DMS79 treated with DMSO at 0.1 percent for 48 hours (cell line): ENCODE measurements at places on chromosomes 6 and 20.

DNA sequence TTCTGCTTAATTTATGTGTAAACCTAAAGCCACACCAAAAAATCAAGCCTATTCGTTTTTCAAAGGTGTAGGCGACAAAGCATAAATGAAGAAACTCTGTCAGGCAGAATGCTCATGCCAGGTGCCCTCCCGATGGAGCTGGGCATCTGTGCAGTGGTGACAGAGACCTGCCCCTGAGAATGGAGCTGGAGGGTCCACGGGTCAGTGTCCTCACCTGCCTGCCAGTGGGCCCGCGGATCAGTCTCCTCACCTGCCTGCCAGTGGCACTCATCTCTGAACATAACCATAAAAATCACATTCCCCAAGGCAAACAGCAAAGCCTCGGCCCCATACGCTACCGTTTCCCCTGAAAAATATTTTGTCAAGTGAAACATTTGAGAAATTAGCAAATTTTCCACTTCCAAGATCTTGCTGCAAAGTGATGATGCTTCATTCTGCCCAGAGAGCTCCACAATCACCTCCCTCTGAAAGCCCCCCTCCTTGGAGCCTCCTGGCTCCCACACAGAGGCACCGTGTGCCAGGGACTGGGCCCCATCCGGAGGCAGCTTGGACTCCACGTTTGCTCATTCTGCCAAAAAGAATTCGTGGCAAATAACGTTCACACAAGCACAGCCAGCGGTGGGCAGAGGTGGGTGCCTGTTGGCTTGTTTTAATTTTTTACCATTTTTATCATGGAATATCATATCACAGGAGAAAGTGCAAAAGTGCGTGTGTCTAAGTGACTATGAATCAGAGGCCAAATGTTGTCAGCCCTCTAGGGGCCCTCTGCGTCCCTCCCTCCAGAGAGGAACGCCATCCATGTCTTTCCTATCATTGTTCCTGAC is 88.8 kb downstream of the YTHDF1 start:
- DNase-seq = no peak

DNA sequence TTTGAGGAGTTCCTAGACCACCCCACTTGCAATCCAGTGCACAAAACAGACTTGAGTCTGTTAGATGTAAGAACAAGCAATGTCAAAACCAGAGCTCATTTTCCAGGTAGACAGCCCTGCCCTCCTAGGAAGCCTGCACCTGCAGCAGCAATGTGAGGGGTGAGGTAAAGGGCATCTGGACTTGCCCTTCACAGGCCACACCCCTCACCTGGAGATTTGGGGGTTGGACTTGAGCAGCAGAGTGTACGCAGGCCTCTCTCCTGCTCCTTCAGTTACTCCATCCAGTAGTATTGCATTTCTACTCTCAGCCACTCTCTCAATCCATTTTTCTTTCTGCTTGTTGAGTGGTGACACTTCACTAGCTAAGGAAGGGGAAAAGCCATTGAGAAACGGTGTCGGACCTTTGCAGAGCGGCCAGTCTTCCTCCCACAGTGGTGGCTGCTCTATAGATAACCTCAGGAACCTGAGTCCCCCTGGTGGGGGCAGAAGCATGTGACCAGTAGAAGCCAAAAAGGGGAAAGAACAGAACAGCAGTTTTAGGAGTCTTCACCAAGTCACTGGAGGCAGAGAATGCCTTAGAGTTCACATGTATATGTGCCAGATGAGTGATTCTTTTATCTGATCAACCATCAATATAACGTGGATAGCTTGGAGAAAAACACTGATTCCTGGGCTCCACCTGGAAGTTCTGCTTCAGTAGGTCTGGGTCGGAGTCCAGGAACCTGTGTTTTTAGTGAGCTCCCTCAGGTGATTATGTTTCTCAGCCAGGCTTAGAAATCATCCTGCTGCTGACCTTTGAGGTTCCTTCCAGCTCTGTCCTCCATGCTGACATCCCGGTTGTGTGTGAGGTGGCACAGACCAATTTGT is 28.0 kb downstream of the ARFGEF2 start:
- DNase-seq = peak; percentile 45

GRCh38 chr6:39178804-39179203 is 50.5 kb downstream of the KCNK5 start:
- DNase-seq = no peak

DNA sequence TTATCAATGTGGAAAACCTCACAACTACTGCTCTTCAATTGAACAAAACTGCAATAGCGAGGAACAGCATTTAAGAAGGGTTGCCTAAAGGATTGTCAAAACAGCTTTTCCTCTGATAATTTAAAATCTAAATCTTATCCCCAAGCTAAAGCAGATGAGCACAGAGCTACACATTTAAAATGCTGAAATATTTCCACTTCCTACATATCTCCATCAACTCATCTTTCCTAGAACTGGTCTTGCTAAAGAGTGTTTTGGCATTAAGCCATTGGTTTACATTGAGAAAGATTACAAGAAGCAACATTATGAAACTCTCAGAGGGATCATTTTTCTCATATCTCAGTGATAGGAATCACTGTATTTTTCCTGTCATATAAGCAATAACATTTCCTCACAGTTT is 3.6 kb downstream of the OR10C1 start:
- no peak for DNase-seq

DNA sequence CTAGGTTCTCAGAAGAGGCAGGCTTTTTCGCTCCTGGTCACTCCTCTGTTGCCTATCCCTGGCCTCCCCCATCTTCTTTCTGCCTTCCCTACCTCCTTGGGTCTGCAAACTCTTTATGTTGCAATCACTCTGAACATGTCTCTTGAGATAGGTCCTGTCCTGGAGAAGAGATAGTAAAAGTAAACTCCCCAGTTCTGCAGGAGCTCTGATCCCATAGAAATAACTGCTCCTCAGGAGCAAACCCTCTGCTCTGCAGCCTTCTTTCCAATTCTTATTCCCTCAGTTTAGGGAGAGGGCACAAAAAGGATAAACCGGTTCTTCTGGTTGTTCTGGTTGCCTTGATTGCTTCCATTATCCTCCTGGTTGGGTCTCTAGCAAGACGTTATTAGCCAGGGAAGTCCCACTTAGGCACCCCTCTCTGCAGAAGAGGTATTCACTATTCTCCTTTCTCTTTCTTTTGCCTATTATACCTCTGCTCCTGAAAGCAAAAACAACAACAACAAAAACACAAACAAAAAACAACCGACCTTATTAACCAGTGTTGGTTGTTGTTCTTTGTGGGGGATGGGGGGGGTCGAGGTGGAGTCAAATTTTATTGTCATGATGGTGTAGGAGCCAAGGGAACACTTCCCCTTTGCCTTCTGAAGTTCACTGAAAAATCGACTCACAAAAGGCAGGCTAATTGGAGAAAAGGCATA is 973 bp downstream of the TRIM38 start:
- peak; percentile 66 for DNase-seq

GRCh38 chr6:31908791-31909190 is 6.9 kb upstream of the ZBTB12 start:
- DNase-seq = peak; percentile 23

GRCh38 chr6:148146717-148147462 is 195.7 kb upstream of the SASH1 start:
- DNase-seq = no peak

DNA sequence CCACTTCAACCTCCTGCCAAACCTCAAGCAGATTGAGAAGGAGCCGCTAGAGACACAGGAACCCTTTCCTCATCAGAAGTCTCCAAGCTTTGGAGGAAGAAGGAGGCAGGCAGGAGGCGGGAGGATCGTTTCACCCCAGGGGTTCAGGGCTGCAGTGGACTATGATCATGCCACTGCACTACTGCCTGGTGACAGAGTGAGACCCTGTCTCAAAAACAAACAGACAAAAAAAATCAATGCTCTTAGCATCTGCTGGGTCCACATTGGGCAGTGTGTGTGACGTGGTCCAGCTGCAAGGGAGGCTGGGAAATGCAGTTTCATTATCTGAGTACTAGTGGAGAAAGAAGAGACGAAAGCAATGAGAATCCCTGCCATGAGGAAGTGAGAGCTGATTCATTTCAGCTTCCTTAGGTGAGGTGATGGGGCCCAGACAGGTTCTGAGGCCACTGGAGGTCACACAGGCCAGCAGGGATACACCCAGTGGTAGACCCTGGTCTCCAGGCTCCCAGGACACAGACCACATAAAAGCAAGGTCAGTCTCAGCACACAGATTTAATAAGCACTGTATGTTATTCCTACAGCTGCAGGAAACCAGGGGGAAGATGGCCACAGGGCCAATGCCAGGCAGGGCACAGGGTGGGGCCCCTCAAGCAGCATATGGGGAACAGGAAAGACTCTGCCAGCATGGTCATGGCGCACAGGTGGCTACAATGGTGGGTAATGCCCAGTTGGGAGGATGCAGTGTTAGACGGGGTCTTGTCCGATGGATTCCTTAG is 4.3 kb downstream of the GFRA4 start:
- no peak for DNase-seq

DNA sequence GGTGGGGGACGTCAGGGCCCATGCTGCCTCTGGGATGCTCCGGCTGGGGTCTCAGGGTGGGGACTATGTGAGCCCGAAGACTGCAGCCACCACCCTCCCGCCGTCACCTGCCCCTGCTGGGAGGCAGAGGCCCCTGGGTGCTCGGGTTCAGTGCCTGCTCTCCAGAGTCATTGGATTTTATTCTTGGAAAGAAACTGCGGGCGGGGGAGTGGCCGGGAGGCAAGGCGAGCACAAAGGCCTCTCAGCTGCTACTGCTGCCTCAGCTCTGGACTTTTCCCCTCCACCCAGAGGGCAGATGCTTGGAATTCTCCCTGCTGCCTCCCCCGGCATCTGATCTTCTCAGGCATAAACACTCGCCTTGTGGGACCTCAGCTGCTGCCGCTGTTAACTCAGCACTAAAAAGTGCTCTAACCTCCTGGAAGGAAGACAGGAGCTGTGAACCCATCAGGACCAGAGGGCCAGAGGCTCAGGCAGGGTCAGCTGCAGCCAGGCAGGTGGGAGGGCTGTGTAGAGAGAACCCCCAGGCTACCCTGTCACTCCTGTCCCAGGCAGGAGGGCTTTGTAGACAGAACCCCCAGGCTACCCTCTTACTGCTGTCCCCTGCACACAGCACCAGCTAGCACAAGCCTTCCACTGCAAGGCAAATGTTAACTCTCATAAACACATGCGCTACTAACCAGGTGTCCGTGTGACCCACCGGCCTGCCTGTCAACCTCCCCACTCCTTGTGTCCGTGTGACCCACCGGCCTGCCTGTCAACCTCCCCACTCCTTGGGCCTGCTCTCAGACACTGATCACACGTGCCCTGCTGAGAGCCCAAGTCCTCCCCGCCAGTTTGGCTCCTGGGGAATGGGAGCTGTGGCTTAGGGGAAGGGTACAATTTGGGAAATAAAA is 9.4 kb upstream of the FRMD1 start:
- DNase-seq = no peak

GRCh38 chr6:125612345-125612846 is 137.0 kb upstream of the HEY2 start:
- DNase-seq = peak; percentile 47

GRCh38 chr6:10976571-10976970 is 67.5 kb downstream of the ELOVL2 start:
- no peak for DNase-seq

GRCh38 chr6:71420693-71421328 is 132.2 kb downstream of the OGFRL1 start:
- DNase-seq = peak; percentile 82
